Activated CD4-positive, CD25-positive, alpha-beta regulatory T cell treated with anti-CD3 and anti-CD28 coated beads, Interleukin-2, amount 50 U/mL, for 16 hours (primary cell): ENCODE measurements at places on chromosomes 5 and 9.

DNA sequence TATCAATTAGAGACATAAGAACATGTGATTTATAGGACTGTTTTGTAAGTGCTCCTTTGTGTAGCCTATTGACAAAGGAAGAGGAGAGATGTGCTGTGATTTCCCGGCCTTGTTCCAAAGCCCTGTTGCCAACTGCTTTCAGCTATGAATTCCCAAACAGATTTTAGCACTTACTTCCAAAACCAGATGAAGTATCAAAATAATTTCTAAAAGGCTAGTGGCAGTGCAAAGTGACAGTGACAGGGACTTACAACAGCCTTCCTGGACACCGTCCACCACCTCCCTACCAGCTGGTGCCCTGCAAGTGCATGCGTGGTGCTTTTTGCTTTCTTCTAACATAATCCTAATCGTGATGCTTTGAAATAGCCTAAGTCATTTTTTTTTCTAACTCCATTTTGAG lies 254.1 kb upstream of the ACTBL2 start:
- no peak for DNase-seq

DNA sequence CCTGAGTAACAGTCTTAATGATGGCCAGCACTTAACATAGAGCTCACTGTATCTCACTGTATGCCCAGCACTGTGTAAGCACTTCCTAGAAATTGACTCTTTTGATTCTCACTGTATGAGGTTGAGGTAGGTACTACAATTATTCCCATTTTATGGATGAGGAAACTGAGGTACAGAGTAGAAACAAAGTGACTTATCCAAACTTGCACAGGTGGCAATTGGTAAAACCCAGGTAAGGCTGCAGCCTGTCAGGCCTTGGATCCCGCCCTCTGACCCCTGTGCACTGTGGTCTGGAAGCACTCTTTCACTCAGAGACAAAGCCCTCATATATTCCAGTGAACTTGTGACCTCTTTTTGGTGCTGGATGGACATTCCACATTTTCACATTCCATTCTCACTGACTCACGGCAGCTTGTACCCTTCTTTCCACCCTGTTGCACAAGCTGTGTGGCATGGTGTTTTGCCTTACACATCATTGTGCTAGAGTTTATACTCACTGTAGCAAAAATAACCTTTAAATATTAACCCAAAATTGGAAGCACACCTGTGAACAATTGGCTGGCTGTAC lies 21.7 kb downstream of the ANKRD55 start:
- no peak for DNase-seq

GRCh38 chr5:115413651-115414050 lies 117.2 kb upstream of the CCDC112 start:
- no peak for DNase-seq

GRCh38 chr5:2373631-2374030 lies 377.8 kb downstream of the IRX2 start:
- DNase-seq = no peak

GRCh38 chr5:7869474-7870136 lies 657 bp downstream of the MTRR start:
- DNase-seq = no peak

DNA sequence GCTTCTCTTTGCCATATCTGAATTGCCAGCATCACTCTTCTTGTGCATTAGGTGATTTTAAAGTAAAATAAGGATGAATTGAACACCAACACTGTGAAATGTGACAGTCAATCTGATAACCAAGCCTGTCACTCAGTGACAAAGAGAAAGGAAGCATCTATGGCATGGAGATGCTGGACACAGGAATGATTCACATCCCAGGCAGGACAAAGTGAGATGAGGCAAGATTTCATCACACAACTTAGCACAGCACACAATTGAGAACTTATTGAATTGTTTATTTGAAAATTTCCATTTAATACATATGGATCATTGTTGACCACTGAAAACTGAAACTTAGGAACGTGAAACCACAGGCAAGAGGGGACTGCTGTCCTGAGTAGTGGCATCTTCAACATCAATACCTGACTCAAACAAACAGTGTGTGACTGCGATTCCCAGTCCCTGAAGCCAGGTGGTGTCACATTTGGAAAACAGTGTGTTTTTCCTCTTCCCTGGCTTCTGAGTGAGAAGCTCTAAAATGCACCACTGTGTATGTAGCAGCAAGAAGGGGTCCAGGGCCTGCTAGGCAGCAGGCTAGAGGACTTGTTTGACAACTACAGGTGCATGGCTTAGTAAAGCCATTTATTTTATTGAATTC lies 10.7 kb downstream of the GAPT start:
- DNase-seq = no peak
